ENCODE measurements at places on chromosomes 5 and 9. TPM values are rescaled to one million over a fixed set of nuclear protein-coding genes. Genes with fewer than 3 reads are reported as not detected.

Gene IRX1
- 1.8 TPM for total RNA-seq

- no peak overlapping the region for H3K27ac ChIP-seq
- H3K4me1 ChIP-seq = peaks cover 15% of the 10 kb centered on the region
- peaks cover 34% of the 10 kb centered on the region for H3K27me3 ChIP-seq
- H3K36me3 ChIP-seq = no peaks in the 10 kb centered on the region
Observed at GRCh38 chr9:129258124-129258822, 80.2 kb upstream of the IER5L start.

DNA sequence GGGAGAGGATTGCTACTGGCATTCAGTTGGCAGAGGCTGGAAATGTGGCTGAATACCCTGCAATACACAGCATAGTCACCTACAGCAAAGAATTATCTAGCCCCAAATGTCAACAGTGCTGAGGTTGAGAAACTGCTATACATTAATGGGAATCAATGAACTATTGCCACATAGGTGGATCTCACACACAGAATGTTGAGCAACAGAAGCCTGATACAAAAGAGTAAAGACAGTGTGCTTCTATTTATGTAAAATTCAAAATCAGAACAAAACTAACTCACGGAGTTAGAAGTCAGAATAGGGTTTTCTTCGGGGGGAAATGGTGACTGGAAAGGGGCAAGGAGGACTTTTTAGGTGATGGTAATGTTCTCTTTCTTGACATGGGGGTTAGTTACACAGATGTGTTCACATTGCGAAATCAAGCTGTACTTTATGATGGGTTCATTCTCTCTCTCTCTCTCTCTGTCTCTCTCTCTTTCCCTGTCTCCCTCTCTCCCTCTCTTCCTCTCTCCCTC lies 45.7 kb upstream of the PANK3 start:
- no peaks in the 10 kb centered on the region for H3K36me3 ChIP-seq
- H3K4me3 ChIP-seq = no peak overlapping the region
- no peaks in the 10 kb centered on the region for H3K27me3 ChIP-seq
- no peaks in the 10 kb centered on the region for H3K4me1 ChIP-seq

- 0 out of 2 replicates have a peak, but pooled peaks cover 11% of the 10 kb centered on the region for H3K4me1 ChIP-seq
- H3K4me3 ChIP-seq = no peak overlapping the region
- H3K36me3 ChIP-seq = no peaks in the 10 kb centered on the region
- no peak overlapping the region for H3K27ac ChIP-seq
Observed at GRCh38 chr5:2129568-2130272, 247.0 kb upstream of the IRX4 start.

Measured in GM23338 (cell line).